ENCODE measurements at places on chromosomes 3 and 15.

DNA sequence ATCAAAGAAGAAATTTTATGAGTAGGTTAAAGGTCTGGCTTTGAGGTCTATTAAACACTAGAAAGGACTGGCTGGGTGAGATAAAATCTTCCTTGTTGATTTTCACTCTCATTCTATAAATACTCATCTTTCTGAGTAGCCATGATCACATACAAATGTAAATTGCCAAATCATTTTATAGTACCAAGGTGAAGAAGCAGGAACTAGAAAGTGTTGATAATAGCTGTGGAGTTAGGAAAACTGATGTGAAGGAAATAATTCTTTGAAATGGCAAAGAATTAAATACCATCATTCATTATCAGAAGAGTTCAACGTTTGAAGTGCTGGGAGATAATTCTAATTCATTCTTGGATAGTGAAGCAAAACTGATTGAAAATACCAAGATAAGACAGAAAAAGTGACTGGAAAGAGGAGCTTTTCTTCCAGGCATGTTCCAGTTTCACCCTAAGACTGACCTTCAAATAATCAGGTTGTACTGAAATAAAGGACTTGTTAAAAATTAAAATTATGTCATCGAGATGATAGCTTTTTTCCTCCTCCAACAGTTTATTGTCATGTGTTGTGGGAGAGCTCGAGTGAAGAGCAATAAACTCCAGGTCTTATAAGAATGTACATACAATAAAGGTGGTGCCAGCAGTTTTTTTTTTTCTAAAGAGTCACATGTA lies 17.4 kb downstream of the THBS1 start:
- DNase-seq, result no peak

DNA sequence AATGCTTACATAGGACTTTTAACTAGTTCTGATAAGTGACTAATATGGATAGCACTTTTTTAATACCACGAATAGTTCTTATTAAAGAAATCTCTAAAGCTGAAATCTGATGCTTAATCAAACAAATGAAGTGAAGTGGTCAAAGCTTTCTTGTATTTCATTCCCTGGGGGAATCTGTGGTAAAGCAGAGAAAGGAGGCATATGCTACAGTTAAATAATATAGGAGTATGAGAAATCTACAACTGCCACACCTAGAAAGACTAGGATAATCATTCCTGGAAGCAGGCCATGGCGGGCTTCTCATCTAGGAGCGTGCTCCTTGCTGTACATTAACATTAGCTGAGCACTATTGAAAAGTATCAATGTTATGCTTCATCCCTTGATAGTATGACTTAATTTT lies 835.7 kb downstream of the OTOL1 start:
- DNase-seq, result no peak

- DNase-seq, result no peak
These were observed 76.8 kb upstream of the SOX14 start for GRCh38 chr3:137687181-137687879.

GRCh38 chr3:195197765-195198425 lies 73.1 kb downstream of the XXYLT1 start:
- DNase-seq, result no peak

DNA sequence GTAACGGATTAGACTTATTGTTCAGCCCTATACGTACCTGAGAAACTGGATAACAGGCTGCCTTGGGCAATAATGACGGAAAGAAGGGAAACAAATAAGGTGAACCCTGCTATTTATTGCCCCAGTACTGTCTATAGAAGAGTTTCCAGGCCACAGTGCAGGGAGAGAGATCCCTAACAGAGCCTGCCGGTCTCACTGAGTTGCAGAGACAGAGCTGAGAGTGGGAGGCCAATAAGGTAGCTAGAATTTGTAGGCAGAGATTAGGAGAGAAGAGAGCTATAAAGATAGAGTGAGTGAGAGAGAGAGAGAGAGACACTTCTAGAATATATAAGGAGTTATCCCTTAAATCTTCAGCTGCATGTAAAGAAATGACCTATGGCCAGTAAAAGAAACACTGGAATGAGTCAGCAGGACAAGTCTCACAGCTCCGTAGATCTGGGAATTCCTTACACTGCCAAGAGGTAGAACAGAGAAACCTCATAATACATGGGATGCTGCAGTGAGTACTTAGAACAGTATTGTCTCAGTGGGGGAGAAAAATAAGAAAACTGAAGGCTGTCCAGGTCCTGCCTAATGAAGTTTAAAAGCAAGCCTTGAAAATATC lies 51.8 kb downstream of the ST3GAL6 start:
- no peak for DNase-seq

DNA sequence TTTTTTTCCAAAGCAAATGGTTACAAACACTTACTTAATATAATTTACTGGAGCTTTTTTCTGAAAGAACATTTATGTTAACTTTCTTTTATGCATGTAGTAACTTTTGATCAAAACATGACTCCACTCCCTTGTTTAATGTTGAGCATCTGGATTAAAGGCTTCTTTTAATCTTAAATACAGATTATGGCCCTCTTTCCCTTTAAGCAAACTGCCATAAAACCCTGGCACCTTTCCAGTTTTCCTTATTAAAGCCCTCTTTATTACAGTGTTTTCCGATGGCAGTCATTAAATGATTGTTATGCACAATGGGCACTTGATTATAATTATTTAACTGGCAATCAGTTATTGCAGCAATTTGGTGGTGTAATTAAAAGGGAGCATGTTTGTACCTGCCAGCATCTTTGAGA lies 167.0 kb downstream of the VGLL4 start:
- no peak for DNase-seq

DNA sequence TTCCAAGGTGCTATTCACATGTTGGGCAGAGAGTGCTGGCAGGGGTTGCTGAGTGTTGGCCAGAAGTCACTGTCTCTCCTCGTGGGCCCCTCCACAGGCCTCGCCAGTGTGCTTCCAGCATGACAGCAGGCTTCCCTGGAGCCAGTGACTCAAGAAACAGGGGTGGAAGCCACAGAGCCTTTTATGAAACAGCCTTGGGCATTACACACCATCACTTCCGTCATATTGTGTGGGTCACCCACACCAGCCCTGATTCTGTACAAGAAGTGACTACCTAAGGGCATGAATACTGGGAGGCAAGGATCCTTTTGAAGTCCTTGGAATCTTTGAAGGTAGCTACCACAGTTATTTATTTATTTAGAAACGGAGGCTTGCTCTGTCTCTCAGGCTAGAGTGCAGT lies 177.6 kb upstream of the UBE3A start:
- DNase-seq, result no peak

DNA sequence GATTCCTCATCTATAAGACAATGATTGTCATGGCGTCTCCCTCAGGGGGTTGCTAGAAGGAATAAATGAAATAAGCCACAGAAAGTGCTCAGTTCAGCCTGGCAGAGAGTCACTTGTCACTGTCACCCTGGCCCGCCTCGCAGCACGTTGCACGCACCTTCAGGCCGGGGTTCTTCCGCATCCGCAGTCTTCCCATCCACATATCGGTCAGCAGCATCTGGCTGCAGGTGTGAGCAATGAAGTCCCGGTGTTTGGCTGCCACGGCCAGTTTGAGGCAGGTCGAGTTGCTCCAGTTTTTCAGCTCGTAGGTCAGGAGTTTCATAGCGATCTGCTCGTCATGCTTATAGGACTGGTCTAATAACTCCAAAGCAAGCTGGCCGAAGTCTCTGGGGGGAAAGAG lies 48.5 kb upstream of the MTMR10 start:
- DNase-seq, result no peak

GRCh38 chr15:75185271-75186029 lies 16.2 kb upstream of the C15orf39 start:
- no peak for DNase-seq

DNA sequence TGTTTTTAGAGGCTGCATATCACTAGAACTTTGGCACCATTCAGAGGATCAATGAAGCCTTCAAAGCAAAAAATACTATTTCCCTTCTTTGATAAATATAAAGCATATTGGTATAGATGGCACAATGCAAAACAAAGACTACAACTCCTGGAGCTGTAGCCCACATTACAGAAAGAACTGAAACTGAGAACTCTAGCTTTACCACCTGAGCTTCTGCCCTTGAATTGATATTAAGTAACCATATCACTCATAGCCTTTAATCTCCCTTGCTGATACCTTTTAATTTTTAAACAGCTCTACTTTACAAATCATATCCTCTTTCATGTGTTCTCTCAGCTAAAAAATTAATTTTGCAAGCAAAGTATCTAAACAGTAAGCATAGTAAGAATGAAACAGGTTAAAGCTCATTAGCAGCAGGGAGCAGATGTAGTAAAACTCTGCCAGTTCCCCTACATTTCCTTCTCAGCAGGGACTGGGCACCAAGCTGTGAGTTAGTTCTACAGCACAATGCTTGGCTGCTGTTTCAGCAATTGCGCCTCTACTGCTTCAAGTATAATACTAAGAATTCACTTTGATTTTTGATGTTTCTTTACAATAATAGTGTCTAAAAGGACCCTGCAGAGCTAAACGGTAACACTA lies 97.9 kb upstream of the NANOGP8 start:
- no peak for DNase-seq

DNA sequence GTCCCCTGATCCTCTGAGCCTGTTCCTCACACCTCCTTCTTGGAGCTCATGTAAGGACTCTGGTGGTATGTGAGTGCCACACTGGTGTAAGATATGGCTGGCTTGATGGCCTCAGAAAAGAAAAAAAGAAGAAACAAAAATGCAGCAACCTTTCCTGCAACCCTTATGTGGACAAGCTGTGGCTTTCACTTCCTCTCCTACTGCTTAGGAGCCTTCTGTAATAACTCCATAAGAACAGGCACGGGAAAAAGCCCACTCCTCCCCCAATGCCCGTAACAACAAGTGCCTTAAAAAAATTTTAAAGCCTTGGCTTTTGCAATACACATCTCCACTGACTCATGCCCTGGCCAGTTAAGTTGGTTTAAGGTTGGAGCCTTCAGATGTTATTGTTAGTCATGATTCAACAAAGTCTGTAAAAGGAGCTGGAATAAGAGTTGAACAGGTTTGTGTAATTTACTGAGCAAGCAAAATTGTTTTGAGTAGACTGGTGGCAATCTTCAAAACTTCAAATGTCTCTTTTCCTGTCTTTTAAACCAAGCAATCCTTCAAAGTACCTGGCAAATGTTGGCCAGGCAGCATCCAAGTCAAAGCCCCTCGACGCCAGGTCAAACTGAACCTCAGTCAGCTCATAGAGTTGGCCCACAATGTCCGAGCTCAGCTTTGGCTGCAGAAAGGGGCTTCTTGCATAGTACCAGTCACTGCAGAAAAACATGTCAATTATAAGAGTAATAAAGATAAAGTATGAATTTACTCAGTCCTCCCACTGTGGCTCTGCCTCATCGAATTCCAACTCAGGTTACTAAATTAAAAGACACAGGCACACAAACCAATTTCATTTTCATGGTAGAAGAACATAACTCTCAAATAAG lies 22.9 kb downstream of the FYCO1 start:
- DNase-seq, result no peak

- no peak for DNase-seq
These were observed 17.6 kb upstream of the SLC41A3 start for GRCh38 chr3:126101521-126101982.

- DNase-seq, result no peak
These were observed 31.8 kb downstream of the PLD1 start for GRCh38 chr3:171778493-171778892.

DNA sequence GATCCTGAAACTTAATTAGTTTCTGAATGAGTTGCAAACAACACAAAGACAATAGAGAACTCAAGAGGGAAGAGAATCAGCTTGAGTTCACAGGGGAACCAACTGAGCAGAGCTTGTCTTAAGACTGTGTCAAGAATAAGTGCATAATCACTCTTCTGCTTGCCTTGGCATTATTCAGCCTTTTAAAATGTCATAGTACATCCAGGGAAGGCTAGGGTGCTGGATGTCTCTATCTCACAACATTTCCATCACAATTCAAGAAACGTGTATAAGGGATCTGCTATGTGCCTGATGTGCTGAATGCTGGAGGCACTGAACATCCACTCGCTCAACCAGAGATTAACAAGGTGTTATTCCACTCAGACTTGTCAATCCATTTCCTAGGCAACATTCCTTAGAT lies 122.6 kb downstream of the CPNE4 start:
- no peak for DNase-seq

DNA sequence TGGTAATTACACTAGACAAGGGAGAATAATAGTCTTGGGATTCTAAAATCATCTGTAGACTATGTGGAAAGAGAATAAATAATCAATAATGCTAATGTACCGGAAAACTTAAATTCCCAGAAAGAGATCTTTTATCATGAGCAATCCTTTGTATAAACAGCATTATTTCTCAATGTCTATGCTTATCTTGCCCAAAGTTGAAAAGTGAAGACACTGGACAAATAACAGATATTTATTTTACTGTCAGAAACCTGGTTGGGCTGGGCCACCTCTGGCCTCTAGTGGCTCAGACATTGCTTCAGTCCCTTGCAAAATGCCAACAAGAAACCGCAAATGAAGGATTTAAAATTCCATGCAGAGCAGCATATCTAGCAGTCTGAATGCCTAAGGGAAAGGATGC lies 409.9 kb downstream of the FHIT start:
- DNase-seq, result no peak

DNA sequence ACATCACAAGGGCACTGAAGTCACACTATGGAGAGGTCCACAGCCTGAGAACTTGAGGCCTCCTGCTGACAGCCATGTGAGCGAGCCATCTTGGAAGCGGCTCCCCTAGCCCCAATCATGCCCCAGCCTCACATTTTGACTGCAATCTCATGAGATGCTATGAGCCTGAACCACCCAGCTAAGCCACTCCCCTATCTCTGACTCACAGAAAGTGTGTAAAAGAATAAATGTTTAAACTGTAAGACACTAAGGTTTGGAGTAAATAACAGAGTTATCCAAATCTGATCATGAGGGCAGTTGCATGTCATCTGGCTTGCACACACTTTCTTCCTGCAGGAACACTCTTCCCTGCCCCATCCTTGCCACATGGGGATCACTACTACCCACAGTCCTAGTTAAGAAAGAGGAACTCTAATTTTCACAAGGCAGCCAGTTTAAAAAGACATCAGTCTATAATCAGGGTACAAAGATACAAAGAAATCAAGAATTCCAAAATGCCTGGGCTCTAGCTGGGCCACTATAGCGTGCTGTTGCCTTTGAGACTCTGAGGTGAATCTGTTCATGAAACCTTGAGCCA lies 494.2 kb downstream of the FOXP1 start:
- no peak for DNase-seq

GRCh38 chr3:149553781-149554451 lies 79.4 kb downstream of the TM4SF4 start:
- DNase-seq, result no peak

DNA sequence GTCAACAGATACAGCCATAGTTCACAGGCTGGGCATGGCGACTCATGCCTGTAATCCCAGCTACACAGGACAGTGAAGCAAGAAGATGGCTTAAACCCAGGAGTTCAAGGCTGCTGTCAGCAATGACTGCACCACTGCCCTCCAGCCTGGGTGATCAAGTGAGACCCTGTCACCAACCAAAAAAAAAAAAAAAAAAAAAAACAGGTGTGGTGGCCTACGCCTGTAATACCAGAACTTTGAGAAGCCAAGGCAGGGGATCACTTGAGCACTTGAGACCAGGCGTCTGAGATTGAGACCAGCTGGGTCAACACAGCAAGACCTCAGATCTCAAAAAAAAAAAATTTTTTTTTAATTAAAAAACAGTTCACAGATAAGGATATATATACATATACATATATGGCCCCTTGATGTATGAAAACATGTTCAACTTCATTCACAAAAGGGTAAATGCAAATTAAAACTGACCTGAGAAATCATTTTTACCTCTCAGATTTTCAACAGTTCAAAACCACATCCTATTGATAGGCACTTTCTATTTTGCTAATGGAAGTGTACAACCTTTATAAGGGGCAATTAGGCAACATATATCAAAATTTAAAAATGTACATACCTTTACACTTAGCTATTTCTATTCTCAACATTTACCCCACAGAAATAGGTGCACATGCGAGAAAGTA lies 51.1 kb downstream of the OSBPL10 start:
- DNase-seq, result no peak

Measured in stimulated activated CD4-positive, alpha-beta T cell treated with anti-CD3 and anti-CD28 coated beads, TNF-alpha, amount 100 ng/mL, for 4 hours (primary cell).